Vagina (tissue), 2 donors: ENCODE measurements at places on chromosomes 11 and 22.

GRCh38 chr11:3955299-3955665, 99.8 kb downstream of the STIM1 start:
- no peak overlapping the region for H3K4me3 ChIP-seq
- no peak for DNase-seq
- no peaks in the 10 kb centered on the region for H3K36me3 ChIP-seq
- peaks cover 45% of the 10 kb centered on the region for H3K4me1 ChIP-seq
- H3K27ac ChIP-seq: no peak overlapping the region

DNA sequence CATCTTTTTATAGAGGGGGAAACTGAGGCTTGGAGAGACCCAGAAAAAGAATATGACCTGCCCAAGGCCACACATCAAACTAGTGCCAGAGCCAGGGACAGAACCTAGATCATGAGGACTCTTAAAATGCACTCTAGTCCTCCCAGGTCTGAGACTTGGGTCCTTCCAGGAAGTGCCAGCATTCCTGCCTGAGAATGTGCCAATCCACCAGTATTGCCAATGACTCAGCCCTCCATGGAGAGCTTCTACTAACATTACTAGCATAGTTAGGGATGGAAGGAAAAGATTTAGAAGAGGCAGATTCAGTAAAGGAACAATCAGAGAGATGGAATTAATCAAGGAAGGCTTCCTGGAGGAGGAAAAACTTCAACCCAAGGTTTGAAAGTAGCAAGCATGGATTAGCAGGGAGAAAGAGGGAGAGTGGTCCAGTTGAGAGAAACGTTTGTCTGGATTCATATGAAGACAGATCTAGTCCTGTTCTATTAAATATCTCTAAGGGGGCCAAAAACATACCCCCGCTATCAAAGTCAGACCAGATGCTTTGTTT, 20.1 kb upstream of the SMIM35 start:
- DNase-seq: no peak
- no peaks in the 10 kb centered on the region for H3K36me3 ChIP-seq
- no peaks in the 10 kb centered on the region for H3K27me3 ChIP-seq
- no peaks in the 10 kb centered on the region for H3K4me1 ChIP-seq
- no peak overlapping the region for H3K27ac ChIP-seq
- no peak overlapping the region for H3K4me3 ChIP-seq

GRCh38 chr22:49934891-49935557, 16.6 kb downstream of the CRELD2 start:
- peak overlapping the region; percentile 98 for H3K27ac ChIP-seq
- H3K4me1 ChIP-seq: peaks cover 66% of the 10 kb centered on the region
- H3K4me3 ChIP-seq: peak overlapping the region; percentile 47
- no peak for DNase-seq
- no peaks in the 10 kb centered on the region for H3K27me3 ChIP-seq

DNA sequence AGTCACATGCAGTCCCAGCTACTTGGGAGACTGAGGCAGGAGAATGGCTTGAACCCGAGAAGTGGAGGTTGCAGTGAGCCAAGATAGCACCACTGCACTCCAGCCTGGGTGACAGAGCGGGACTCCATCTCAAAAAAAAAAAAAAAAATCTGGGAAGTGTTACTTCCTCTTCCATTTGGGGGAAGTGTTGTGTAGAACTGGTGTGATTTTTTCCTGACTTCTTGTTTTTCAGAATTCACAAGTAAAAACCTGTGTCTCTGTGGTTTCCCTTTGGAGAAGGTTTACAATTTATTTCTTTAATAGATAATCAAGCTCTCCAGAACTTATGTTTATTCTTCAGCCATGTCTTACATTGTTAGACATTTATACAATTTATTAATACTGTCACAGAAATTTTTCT, 396.1 kb downstream of the BRD1 start:
- H3K4me3 ChIP-seq: no peak overlapping the region
- no peak overlapping the region for H3K27ac ChIP-seq
- no peaks in the 10 kb centered on the region for H3K36me3 ChIP-seq
- no peak for DNase-seq
- no peaks in the 10 kb centered on the region for H3K4me1 ChIP-seq
- H3K27me3 ChIP-seq: no peaks in the 10 kb centered on the region

GRCh38 chr11:4983841-4984240, 10.8 kb upstream of the OR51L1 start:
- no peaks in the 10 kb centered on the region for H3K4me1 ChIP-seq
- no peak overlapping the region for H3K27ac ChIP-seq
- no peak overlapping the region for H3K4me3 ChIP-seq
- no peaks in the 10 kb centered on the region for H3K27me3 ChIP-seq
- H3K36me3 ChIP-seq: no peaks in the 10 kb centered on the region
